NCI-H2029 (cell line): ENCODE measurements at places on chromosomes 2 and 18.

- DNase-seq: no peak
These were observed 156.6 kb upstream of the ETAA1 start for GRCh38 chr2:67240507-67240906.

GRCh38 chr2:66058675-66059074 lies 376.2 kb upstream of the MEIS1 start:
- DNase-seq: no peak

- DNase-seq: no peak
These were observed 261.1 kb downstream of the ANAPC1 start for GRCh38 chr2:111622859-111623258.

- no peak for DNase-seq
These were observed 92.8 kb upstream of the TTC39C start for GRCh38 chr18:23921716-23922285.
